Sciatic nerve (tissue), 2 donors: ENCODE measurements at places on chromosomes 11 and 22.

- no peak for DNase-seq
Observed at GRCh38 chr22:30183861-30184278, 62.7 kb downstream of the LIF start.

DNA sequence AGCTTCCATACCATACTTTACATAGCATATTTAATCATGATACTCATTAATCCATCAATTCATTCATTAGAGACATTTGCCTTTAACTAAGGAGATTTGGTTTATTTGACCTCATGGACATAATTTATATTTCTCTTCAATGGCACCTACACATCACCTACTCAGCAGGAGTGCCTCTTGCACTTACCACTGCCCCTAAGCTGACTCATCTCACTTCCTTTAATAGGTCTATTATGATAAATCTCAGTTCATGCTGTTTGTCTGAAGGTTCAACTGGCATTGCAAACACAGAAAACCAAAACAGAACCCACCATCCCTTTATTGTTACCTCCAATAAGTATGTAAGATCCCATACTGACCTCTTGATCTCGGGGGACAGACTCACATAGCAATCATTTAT, 186.7 kb downstream of the LUZP2 start:
- DNase-seq, result no peak

GRCh38 chr11:72971192-72971967, 157.2 kb downstream of the ATG16L2 start:
- no peak for DNase-seq

GRCh38 chr22:37109242-37109917, at the start of gene TMPRSS6:
Gene TMPRSS6, minus strand, starts transcription at chr22:37109713. Its CDS starts 6,296 bp downstream, at chr22:37103417.
- DNase-seq, result no peak

DNA sequence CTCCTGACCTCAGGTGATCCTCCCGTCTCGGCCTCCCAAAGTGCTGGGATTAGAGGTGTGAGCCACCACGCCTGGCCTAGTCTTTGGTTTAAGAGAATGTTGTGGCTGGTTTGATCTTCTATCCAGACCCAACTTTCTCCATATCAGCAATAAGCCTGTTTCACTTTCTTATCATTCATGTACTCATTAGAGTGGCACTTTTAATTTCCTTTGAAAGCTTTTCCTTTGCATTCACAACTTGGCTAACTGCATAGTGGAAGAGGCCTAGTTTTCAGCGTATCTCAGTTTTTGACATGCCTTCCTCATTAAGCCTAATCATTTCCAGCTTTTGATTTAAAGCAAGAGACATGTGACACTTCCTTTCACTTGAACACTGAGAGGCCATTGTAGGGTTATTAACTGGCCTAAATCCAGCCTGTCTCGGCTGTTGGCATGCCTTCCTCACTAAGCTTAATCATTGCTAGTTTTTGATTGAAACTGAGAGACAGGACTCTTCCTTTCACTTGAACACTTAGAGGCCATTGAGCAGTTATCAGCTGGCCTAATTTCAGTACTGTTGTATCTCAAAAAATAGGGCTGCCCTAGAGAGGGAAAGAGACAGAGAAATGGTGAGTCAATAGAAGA, 13.1 kb upstream of the RPL3 start:
- no peak for DNase-seq

DNA sequence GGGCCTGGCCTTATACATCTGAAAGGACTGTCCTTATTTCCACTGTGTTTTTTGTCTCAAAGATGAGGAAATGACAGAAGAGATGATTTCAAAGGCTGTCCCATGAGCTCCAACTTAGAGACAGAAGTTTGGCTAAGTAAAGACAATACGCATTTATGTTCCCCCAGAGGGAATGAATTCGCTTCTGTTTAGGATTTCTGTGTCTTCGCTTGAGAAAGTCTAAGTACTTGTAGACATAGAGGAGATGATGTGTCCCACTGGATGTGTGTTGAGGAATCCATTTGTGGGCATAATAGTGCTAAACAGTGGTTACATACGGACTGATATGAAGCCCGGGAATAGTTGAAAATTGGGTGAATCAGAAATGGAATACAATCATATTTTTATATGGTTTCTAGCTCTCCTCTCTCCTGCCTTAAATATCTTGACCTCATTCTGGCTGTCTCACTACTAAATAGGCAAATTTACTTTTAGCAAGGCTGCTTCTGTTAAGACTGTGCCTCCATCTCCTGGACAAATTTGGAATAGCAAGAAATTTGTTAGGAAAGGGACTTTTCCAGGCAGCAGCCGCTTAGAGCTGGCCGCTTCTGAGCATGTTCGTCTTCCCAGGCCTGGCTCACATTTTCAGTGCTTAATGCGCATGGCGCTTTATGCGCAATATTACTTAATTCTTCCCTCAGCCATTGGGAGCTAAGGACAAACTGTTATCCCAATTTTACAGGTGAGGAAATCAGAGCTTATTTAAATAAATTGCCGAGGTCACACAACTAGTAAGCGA, 1.9 kb upstream of the PEX26 start:
- DNase-seq, result no peak

- DNase-seq, result no peak
Observed at GRCh38 chr11:33879375-33879774, 12.5 kb downstream of the LMO2 start.

GRCh38 chr22:35592418-35592967, 24.6 kb downstream of the MB start:
- DNase-seq, result no peak

GRCh38 chr11:56333156-56333555, 12.7 kb upstream of the OR8K1 start:
- no peak for DNase-seq

- DNase-seq, result no peak
Observed at GRCh38 chr11:3913921-3914320, 58.5 kb downstream of the STIM1 start.

DNA sequence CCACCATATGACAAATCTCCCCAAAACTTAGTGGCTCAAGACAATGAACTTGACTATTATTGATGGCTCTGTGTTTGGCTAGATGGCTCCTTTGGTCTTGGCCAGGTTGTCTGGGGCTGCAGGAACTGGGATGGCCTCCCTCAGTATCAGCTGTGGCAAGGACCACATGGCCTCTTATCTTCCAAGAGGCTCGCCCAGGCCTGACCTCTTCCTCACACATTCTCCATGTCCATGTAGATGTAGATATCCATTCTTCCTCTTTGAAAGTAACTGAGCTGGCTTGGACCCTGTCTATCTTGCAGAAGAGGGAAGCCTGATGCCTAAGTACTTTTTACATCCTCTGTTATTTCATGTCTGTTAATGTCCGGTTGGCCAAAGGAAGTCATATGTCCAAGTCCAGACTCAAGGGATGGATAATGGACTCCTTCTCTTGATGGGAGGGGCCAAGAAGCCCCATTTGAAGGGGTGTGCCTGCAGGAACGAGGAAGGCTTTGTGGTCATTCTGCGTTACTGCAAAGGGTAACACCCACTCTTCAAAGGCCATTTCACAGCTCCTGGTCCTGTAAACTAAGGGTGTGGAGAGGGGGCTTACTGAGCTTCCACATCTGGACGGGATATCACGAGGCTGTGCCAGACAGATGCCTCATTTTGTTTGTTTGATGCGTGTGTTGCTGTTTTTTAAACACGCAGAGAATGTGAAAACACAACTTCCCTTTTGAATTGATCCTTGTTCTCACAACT, 87.1 kb downstream of the GRIK4 start:
- no peak for DNase-seq

DNA sequence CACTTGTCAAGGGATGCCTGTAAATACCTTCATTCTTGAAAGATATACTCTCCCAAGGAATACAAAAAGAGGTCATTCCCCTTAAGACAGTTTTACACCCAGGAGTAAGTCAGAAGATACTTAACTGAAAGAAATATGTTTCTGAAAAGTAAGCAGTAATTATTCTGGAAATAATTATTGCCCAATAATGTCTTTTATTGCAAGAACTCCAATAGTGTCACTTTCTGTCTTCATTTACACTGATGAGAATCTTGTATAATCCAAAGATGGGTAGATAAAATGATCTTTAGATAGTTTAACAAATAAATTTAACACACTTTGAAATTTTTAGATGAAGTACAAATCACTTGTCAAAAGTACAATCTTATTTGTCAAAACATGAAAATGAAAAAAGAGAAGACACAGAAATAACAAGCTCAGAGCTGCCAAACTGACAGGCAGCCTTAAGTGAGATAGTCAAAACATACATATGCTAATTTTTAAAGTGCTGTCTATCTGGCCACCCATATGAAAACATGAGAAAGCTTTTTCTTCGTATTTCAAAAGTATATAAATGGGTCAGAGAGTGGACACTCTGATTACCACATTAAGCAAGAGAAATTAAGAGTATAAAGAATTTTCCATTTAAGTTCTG, 225.1 kb downstream of the TTC28 start:
- DNase-seq, result no peak
